Aorta (tissue), 5 donors: ENCODE measurements at places on chromosomes 7 and 10. TPM values are rescaled to one million over a fixed set of nuclear protein-coding genes. Genes with fewer than 3 reads are reported as not detected.
A peak's percentile ranks its signal among the peaks of the same experiment; 100 is the strongest.

The LSM5 gene
- 111 TPM for polyA plus RNA-seq

DNA sequence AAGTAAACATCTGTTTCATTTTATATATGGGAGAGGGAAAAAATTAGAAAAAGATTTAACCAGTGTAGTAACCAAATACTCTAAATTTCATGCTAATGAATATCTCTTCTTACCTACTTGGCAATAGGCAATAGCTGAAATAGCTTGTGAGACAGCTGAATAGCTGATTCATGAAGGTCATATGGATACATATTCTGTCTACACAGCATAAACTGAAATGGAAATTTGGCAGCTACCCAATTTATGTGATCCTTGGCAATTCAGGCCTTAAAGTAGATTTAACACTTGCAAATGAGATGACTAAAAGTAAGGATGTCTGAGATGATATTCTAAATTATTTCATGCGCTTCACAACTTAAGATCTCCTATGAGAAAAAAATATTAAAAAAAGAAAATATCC is 261.2 kb upstream of the SEMA3A start:
- peaks cover 1% of the 10 kb centered on the region for H3K27me3 ChIP-seq
- H3K27ac ChIP-seq: no peak overlapping the region
- no peaks in the 10 kb centered on the region for H3K4me1 ChIP-seq
- no peak for DNase-seq

- H3K4me1 ChIP-seq: no peaks in the 10 kb centered on the region
- no peaks in the 10 kb centered on the region for H3K36me3 ChIP-seq
- peaks cover 2% of the 10 kb centered on the region for H3K27me3 ChIP-seq
- H3K27ac ChIP-seq: no peak overlapping the region
- DNase-seq: no peak
- H3K4me3 ChIP-seq: no peak overlapping the region
These were observed 39.5 kb upstream of the PPP1R17 start for GRCh38 chr7:31647511-31647910.

GRCh38 chr10:95618101-95618500 is 38.4 kb downstream of the ALDH18A1 start:
- H3K36me3 ChIP-seq: peaks cover 6% of the 10 kb centered on the region
- H3K4me1 ChIP-seq: no peaks in the 10 kb centered on the region
- no peak for DNase-seq
- no peak overlapping the region for H3K4me3 ChIP-seq
- H3K27me3 ChIP-seq: no peaks in the 10 kb centered on the region
- no peak overlapping the region for H3K27ac ChIP-seq

DNA sequence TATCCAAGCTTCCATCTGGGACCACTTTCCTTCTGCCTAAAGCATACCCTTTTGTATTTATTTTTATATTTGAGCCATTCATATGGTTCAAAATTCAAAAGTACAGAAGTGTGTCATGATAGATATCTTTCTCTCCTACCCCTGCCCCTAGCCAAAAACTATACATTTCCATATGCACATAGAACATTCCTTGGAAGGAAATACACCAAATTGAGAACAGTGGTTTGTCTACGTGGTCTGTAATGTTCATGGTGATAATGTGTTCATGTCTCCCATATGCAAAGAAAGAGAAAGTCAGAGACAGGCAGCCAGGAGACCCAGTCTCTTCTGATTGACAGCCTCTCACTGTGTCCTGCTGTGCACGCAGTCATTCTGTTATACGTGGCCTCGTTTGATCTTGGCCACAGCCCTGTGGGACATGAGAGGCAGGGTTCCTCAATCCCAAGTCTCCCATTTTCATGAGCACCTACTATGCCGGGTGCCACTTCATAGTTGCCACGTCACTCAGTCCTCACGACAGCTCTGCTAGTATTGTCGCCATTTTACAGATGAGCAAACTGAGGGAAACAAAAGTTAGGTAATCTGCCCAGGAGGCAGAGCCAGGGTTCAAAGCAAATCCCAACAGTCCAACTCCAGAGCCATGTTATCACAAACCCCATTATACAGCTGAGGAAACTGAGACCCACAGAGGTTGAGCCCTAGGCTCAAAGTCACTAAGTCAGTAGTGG is 8.0 kb upstream of the CDH23 start:
- no peak overlapping the region for H3K27ac ChIP-seq
- DNase-seq: no peak
- H3K27me3 ChIP-seq: no peaks in the 10 kb centered on the region
- no peak overlapping the region for H3K4me3 ChIP-seq

DNA sequence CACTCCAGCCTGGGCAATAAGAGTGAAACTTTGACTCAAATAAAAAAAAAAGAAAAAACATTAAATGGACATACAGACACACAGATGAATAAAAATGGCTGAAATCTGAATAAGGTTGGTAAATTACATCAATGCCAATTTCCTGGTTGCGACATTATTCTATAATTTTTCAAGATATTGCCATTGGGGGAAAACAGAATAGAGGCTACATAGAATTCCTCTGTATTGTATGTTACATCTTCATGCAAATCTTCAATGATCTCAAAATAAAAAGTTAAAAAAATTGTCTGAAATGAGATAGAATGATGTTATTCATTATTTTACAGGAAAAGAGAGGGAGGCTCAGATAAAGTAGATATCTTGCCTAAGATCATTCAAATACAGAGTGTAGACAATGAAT is 234.0 kb downstream of the SDHAF3 start:
- no peak for DNase-seq
- H3K27ac ChIP-seq: no peak overlapping the region
- no peaks in the 10 kb centered on the region for H3K36me3 ChIP-seq
- no peak overlapping the region for H3K4me3 ChIP-seq
- H3K27me3 ChIP-seq: no peaks in the 10 kb centered on the region
- no peaks in the 10 kb centered on the region for H3K4me1 ChIP-seq

The PPP2R2D gene
- polyA plus RNA-seq: 25.3 TPM

DNA sequence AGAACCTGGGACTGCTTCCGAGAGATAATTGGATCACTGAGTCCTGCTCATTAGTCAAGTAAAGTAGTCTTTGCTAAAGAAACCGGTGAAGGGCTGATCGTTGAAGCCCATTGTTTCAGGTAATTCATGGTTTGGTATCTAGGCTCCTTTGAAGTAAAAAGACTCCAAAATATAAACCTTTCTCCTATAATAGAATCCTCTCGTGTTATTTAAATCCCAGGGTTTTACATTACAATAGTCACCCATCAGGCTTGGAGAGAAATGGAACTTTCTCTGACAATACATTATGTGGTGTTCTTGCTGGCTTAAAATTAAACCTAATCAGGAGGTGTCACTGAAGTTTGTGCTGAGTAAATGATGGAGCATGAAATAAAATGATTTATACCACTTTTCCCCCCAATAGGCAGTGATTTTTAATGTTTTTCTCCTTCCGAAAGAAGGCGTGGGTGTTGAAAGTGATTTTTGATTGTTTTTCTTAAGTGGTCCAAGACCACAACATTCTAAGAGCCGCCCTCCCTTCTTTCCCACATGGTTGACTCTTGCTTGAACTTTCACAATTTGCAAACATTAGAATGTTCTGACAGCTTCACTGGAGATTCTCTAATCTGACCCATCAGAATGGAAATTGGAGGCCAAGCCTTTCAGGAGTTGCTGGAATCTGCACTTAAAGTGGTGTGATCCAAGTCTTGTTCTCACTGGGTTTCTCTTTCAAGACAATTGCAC is 44.2 kb downstream of the LRMDA start:
- H3K27me3 ChIP-seq: no peaks in the 10 kb centered on the region
- no peak overlapping the region for H3K4me3 ChIP-seq
- no peaks in the 10 kb centered on the region for H3K4me1 ChIP-seq
- no peak for DNase-seq

- H3K36me3 ChIP-seq: peaks cover 4% of the 10 kb centered on the region
- no peak overlapping the region for H3K27ac ChIP-seq
- H3K4me1 ChIP-seq: no peaks in the 10 kb centered on the region
These were observed 26.4 kb downstream of the PARP12 start for GRCh38 chr7:140036224-140036962.

GRCh38 chr7:101507791-101508252 is 121.3 kb downstream of the MYL10 start:
- H3K4me3 ChIP-seq: no peak overlapping the region
- H3K27ac ChIP-seq: no peak overlapping the region
- no peaks in the 10 kb centered on the region for H3K36me3 ChIP-seq

The SPDYE6 gene
- polyA plus RNA-seq: not detected

The SFXN2 gene
- 3.5 TPM for polyA plus RNA-seq

DNA sequence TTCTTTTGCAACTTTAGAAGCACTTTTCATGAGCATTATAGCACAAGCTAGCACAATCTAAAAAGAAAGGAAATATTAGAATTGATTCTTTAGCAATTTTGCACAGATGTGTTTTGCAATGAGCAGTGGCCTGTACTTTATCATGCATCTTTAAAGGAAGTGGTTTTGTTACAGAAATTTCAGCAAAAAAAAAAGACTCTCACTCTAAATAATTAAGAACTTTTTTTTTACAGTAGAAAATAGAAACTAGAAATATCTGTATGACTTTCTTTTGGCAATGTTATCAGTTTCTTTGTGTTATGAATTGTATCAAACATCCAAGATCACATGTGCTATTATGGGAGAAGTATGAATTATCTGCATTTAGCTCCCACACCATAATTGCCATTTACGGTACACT is 195.7 kb upstream of the KLF6 start:
- H3K27me3 ChIP-seq: no peaks in the 10 kb centered on the region
- DNase-seq: no peak
- H3K36me3 ChIP-seq: no peaks in the 10 kb centered on the region
- H3K27ac ChIP-seq: no peak overlapping the region

DNA sequence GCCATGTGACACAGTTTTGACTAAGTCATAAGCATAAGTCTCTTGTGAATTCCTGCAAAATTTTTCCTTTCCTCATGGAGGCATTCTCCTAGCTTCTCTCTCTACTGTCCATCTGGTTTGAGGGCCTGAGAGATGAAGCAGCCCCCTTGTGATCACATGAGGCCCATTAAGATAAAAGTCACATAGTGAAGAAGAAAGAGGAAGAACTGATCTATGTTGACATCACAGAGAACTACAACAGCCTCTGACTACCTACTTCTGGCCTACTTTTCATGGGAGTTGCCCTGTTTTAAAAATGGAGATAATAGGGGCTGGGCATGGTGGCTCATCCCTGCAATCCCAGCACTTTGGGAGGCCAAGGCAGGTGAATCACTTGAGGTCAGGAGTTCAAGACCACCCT is 50.4 kb downstream of the TFEC start:
- no peaks in the 10 kb centered on the region for H3K27me3 ChIP-seq
- no peak overlapping the region for H3K4me3 ChIP-seq
- no peak overlapping the region for H3K27ac ChIP-seq
- no peaks in the 10 kb centered on the region for H3K4me1 ChIP-seq
- no peak for DNase-seq

The REEP3 gene
- 20.9 TPM for polyA plus RNA-seq

DNA sequence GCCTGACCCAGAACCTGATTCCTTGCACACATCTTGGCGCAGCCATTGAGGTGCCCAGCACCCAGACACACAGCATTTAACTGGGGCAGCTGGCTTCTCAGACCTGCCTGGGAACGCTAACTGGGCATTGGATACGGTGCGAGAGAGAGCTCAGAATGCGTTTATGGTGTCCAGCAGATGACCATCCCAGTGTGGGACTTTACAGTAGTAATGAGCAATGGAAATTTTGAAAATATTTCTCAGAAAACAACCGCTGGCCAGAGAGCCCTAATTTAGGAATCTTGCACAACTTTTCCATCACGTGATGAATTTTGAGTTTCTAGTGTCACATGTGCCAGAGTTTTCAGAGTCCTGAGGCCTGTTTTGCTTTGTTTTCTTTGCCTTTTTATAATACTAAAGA is 78.2 kb upstream of the SEC61G start:
- H3K36me3 ChIP-seq: no peaks in the 10 kb centered on the region
- no peaks in the 10 kb centered on the region for H3K27me3 ChIP-seq
- no peak overlapping the region for H3K4me3 ChIP-seq
- peak; percentile 43 for DNase-seq
- H3K27ac ChIP-seq: no peak overlapping the region

GRCh38 chr7:4833691-4834600 is 27.9 kb downstream of the PAPOLB start:
- H3K36me3 ChIP-seq: no peaks in the 10 kb centered on the region
- H3K4me1 ChIP-seq: no peaks in the 10 kb centered on the region
- H3K27me3 ChIP-seq: no peaks in the 10 kb centered on the region
- H3K27ac ChIP-seq: no peak overlapping the region
- no peak overlapping the region for H3K4me3 ChIP-seq
- DNase-seq: no peak

GRCh38 chr7:99648843-99649242 is 31.0 kb downstream of the CYP3A5 start:
- H3K4me1 ChIP-seq: no peaks in the 10 kb centered on the region
- no peak overlapping the region for H3K27ac ChIP-seq
- H3K27me3 ChIP-seq: no peaks in the 10 kb centered on the region
- no peak for DNase-seq
- H3K4me3 ChIP-seq: no peak overlapping the region

- H3K27ac ChIP-seq: no peak overlapping the region
- H3K4me1 ChIP-seq: no peaks in the 10 kb centered on the region
- H3K36me3 ChIP-seq: no peaks in the 10 kb centered on the region
- no peaks in the 10 kb centered on the region for H3K27me3 ChIP-seq
- DNase-seq: no peak
- H3K4me3 ChIP-seq: no peak overlapping the region
These were observed 86.2 kb downstream of the HIBADH start for GRCh38 chr7:27576360-27576944.

DNA sequence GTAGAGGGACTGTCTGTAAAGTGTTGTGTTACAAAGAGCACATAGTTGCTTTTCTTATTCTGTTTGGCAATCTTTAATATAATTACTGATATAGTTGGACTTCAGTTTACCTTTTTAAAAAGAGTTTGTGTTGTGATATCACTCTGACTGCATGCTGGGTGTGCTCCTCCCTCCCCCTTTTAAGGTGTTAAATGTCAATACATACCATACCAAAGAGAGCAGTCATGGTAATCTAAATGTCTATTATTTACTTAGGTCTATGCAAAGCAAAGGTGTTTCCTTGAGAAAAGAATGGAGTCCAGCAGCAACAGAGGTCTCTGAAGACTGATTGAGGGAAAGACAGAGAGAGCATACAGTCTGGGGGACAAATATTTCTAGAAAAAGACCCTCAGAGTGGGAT is 275.1 kb upstream of the NRP1 start:
- no peaks in the 10 kb centered on the region for H3K27me3 ChIP-seq
- no peaks in the 10 kb centered on the region for H3K36me3 ChIP-seq
- no peaks in the 10 kb centered on the region for H3K4me1 ChIP-seq
- no peak overlapping the region for H3K27ac ChIP-seq
- no peak overlapping the region for H3K4me3 ChIP-seq

DNA sequence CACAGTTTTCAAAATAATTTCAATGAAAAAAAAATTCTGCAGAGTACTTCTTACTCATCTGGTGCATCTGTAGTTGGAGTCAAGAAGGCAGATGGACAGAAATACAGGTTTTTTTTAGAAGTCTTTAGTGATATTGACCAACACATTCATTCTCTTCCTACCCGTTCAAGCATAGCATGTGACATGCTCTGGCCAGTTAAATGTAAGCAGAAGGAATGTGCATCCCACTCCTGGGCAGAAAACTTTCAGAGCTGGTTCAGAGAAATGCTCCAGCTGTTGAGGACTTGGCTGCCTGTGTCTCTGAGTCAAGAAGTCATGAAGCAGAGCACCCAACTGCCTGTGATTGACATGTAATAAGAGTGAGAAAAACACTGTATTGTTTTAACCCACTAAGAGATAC is 665.3 kb upstream of the IGFBP3 start:
- H3K27me3 ChIP-seq: no peaks in the 10 kb centered on the region
- no peak overlapping the region for H3K4me3 ChIP-seq
- H3K27ac ChIP-seq: no peak overlapping the region

The TRPV5 gene
- polyA plus RNA-seq: not detected
